Right renal cortex interstitium (tissue), 3 donors: ENCODE measurements at places on chromosomes 5 and 9. TPM values are rescaled to one million over a fixed set of nuclear protein-coding genes. Genes with fewer than 3 reads are reported as not detected.

FBP1 gene
- 59.1 TPM for polyA plus RNA-seq

MZB1 gene
- polyA plus RNA-seq: 0.38 TPM

DNA sequence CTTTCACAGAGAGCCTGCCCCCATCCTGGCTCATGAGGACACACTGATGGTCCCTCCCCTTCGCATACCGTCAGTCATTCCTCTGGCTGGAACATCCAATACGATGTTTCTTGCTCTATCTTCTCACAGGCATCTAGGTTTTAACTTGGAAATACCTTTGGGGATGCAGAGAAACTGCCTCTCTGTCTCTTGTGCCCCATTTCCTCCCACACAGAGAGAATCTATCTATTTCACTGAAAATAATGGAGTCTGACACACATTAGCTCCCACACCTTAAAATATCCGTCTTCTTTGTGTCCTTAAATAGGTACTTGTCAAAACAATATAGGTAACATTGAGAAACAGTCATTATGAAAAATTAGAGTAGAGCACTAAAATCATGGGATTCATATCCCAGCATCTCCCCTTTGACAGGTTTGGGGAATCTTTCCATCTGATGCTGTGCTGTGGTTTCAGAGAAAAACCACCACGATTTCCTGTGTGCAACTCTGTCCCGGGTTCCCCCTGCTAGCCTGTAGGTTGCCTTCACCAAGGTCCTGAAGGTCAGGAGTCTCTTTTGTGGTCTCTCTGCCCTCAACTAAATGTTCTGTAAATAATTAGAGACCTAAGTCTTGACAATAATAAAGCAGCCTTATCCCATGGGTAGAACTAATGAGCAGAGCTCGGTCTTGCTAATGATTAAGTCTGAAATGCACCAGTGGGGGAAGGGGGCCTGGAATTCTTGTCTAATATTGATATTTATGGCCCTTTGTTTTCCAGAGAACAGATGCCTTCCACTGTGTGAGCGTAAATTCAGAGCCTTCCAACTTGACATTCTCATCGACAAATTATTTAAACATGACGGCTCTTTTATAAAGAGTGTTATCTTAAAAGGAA is 371.0 kb downstream of the ICE1 start:
- no peak for DNase-seq

CD72 gene
- 2.4 TPM for polyA plus RNA-seq

DNA sequence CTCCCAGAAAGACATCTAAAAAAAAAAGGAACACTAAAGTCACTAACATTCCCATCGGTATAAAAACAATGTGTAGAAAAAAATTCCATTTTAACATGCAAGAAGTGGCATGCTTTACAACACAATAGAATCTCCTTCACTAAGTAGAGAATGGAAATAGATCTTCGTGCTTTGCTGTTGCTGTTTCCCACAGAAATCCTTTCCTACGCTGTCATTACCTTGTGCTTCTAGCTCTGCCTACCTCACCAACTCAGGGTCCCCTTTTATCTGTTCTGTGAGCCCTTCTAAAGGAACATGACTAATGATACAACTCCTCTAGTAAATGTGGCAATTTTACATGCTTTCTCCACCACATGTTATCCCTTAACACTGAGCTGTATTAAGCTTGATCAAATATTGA is 202.9 kb downstream of the MCTP1 start:
- DNase-seq: no peak

SLCO6A1 gene
- not detected for polyA plus RNA-seq

GRCh38 chr9:111632060-111632459 is 926 bp downstream of the DNAJC25 start:
- DNase-seq: no peak

GRCh38 chr5:151151793-151152192 is 5.8 kb downstream of the ANXA6 start:
- DNase-seq: no peak

DNA sequence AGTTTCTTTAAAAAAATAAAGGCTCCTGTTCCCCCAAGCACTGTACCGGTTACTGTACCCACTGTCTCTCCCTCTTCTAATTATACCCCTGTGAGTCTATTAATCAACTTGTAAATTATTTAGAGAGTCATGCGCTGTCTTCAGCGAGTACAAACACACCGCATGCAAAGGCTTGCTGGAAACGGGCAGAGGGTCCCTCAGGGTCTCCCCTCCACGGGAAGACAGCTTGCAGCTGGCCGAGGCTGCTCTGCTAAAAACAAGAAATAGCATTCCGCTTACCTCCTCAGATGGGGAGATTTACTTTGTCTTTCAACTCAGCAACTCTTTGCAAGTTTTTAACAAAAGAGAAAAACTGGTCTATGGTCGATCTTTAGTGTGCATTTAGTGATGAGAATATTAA is 71.8 kb downstream of the AK8 start:
- DNase-seq: no peak

DNA sequence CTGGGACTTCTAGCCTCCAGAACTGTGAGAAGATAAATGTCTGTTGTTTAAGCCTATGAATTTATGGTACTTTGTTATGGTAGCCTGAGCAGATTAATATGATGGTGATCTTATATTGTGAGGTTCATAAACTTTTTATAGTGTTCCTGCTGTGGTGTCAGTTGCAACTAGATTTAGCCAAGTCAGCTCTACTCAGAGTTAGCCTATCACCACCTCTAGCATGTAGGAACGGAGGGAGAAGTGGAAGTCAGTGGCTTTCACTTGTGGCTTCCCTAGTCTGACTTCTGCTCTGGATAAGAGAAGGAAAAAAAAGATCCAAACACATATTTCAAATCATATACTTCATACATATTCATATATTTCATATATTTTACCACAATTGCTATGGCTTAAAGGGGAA is 6.6 kb downstream of the POC5 start:
- DNase-seq: no peak

DNA sequence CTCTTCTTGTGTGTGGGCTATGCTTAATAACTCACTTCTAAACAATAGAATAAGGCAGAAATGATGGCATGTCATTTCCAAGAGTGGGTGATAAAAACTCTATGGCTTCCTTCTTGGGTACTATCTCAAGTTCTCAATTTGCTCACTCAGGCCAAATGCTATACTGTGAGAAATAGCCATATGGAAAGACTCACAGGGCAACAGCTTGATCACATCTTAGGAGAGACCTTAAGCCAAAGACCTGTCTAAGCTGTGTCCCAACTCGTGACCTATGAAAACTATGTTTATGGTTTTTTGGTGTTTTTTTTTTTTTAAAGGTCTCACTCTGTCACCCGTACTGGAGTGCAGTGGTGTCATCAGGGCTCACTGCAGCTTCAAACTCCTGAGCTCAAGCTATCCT is 2.1 kb upstream of the UIMC1 start:
- no peak for DNase-seq

SLIT3 gene
- 50.1 TPM for polyA plus RNA-seq

FAM78A gene
- polyA plus RNA-seq: 2.5 TPM

GRCh38 chr5:181223729-181224389 is 778 bp downstream of the TRIM41 start:
- no peak for DNase-seq

DNA sequence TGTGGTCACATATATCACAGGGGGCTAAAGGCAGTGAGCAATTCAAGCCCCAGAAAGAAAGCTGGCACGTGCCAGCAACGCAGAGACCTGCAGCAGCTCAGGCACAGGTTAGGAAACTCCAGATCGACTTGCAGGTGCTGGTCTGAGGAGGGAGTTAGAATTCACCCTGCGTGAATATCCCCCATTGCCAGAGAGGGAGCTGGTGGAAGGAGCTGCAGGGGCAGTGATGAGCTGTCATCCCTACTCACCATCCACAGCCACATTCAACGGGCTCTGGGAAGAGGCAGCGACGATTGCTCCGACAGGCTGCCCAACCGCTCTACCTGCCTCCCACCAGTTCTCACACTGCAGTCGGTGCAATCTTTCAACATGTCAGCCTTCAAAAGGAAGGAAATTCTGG is 40.8 kb upstream of the CLK4 start:
- DNase-seq: no peak

DNA sequence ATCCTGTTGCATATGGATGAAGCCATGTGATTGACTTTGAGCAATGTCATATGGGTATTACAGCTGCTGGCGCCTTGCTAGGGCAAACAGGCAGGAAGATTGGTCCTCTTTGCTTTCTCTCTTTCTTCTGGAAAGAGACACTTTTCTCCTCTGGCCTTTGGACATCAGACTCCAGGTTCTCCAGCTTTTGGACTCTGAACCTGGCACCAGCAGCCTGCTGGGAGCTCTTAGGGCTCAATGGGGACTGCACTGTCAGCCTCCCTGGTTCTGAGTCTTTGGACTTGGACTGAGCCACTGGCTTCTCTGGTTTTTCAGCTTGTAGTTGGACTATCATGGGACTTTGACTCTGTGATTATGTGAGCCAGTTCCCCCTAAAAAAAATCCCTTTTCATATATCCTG is 34.8 kb upstream of the TENT4A start:
- no peak for DNase-seq

DNA sequence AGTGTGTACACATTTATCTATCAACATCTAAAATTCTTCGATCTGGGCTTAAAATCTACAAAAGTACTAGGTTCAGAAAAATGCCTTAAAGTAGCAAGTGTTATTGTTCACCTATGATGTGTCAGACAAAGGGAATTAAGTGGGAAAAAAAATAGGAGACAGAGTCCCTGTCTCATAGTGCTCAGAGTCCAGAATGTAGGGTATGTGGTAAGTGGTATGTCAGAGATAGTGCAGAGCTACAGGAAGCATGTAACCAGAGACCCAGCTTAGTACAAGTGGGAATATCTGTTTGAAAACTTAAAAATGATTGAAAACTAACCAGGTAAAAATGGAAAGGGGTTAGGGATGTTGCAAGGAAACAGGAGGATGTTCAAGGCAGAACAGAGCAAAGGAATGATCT is 482.8 kb downstream of the ELAVL2 start:
- no peak for DNase-seq

- no peak for DNase-seq
These were observed 77.1 kb downstream of the PPARGC1B start for GRCh38 chr5:149807176-149807575.

DNA sequence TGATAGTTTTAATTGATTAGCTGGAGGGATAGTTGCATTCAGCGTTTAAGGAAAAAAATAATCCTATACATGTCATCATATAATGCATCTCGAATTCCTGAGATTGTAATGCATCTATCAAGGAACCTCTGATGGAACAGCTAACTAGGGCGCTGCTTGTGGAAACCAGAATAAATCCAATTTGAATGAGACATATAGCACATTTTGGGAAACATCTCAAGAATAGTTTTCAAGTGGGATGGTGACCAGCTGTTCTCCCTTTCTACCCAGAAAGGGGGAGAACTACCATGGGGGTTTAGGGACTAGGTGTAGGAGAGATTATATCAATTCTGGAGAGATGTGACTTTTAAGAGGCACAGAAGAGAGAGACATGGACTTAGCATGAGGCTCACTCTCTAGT is 319.3 kb upstream of the BRINP1 start:
- DNase-seq: no peak
